ENCODE measurements at places on chromosomes 6 and 20.

GRCh38 chr20:38649275-38649891 lies 47.8 kb downstream of the ARHGAP40 start:
- DNase-seq = no peak

DNA sequence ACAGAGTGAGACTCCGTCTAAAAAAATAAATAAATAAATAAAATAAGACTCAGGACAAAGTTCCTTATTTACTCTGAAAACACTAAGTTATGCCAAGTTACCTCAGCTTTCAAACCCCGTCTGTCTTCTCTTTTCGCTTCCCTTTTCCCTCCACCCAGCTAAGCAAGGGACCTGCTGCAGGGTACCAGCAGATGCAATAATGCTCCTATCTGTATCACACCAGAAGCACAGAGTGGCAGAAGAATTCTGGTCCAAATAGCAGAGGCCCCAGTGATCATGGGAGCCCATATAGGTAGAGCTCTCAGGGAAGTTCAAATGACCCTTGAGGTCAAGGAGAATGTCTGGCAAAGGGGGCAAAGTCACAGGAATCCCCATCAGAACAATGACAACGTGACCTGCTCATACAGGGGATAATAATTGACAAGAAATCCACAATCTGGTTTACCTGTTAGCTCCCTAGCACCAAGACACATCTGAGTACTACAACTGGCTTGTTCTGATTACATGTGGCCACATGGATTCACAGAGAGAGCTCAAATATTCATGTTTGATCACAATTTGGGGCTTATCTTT lies 8.7 kb downstream of the GCM1 start:
- DNase-seq = no peak

- no peak for DNase-seq
Observed at GRCh38 chr6:123965894-123966293, 162.2 kb downstream of the NKAIN2 start.

DNA sequence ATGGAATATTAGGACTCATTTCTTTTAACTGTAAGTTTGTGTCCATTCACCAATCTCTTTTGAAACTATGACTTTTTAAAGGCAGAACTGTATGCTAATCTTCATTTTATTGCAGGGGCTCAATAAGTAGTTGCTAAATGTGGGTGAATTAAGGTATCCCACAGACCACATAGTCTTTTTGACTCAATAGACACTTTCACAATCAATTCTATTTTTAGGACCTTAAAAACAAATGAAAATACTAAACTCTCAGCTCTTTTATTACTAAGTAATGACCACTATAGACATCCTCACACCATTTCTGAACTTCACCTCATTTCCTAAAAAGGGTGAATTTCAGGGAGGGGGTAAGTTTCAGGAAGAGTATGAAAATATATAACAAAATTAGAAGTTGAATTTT lies 106.8 kb upstream of the BEND6 start:
- DNase-seq = no peak

DNA sequence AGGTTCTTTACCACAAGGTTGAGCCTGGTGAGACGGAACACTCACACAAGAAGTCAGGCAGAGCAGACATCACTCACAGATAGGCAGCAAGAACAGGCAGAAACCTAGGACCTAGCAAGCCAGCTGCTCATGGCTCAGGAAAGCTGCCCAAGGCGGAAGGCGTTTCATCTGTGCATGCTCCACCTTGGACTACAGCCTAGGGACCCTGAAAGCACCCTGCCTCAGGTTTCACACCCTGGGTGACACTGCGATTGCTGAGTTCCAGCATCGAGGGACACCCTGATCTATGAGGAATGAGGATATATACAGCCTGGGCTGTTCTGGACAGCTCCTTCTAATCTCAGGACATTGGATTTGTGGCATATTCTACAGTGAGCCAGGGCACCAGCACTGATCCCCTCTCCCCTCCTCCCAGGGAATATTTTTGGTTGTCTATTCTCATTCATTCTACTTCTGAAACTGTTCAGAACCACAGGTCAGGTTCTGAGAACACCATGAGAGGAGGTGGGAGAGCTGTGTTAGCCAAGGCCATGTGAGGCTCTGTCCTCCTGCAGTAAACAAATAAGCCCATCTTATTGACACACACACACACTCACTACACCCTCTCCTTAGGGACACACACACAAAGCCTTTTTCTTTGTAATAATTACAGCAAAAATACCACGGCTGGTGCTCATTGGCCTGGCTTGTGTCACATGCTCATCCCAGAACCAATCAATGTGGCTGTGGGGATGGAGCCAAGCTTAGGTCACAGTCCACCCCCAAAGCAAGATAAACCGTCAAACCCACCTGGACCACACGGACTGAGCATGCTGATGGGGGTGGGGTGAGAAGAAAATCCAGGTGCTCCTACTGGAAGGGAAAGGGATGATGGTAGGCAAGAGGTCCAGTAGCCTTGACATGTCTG lies 26.3 kb upstream of the PMEPA1 start:
- no peak for DNase-seq

GRCh38 chr6:124078169-124078568 lies 274.5 kb downstream of the NKAIN2 start:
- DNase-seq = no peak

GRCh38 chr6:18312368-18312767 lies 48.0 kb upstream of the DEK start:
- DNase-seq = no peak

DNA sequence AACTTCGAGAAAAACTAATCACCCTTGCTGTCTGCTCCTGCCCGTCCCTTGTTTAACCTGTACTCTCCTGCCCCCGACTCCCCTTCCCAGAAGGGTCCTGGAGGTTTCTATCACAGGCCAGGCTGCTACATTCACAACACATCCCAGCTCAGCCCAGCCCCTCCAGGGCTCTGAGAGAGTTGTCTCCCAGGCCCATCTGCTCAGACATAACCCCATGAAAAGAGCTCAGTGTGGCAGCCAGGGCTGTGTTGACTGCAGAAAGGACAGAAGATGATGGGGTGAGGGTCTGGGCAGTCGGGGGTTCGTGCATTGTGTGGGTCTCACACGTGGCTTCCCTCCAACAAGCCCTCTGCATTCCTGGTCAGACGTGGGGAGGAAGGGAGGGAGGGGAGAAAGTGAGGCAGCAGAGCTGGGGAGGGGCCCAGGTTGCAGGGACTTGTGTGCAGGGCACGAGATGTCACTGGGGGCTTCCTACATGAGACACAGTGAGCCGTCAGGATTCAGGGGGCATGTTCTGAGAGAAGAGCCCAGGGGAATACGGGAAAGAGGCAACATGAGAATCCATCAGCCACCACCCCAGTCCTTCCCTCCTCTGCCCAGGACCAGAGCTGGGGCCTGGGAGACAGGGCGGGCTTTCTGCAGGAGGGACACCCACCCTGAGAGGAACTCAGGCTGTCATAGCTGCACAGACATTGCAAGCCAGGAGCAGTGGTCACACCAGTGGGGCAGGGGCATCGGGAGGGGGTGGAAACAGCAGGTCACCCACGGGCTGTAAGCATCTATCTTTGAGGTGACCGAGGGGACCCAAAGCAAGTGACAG lies 372.9 kb downstream of the PREX1 start:
- DNase-seq = no peak

GRCh38 chr6:136483906-136484305 lies 66.3 kb downstream of the MAP7 start:
- no peak for DNase-seq

DNA sequence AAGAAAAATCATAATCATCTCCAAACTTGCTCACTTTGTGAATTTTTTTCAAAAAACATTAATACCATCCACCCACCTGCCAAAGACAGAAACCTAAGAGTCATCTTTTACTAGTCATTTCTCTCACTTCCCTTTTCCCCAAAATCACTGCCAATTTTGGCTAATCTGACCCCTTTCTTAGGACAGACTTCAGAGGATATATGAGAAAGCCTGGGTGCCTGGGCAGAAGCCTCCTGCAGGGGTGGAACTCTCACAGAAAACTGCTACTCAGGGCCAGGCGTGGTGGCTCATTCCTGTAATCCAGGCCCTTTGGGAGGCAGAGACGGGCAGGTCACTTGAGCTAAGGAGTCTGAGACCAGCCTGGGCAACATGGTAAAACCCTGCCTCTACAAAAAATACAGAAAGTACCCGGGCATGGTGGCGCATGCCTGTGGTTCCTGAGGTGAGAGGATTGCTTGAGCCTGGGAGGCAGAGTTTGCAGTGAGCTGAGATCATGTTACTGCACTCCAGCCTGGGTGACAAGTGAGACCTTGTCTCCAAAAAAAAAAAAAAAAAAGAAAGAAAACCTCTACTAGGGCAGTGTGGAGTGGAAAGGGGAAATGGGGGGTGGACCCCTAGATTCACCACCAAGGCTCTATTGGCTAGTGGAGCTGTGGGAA lies 3.8 kb downstream of the DEK start:
- DNase-seq = no peak

- DNase-seq = no peak
Observed at GRCh38 chr6:163412341-163412740, 2.2 kb upstream of the QKI start.

DNA sequence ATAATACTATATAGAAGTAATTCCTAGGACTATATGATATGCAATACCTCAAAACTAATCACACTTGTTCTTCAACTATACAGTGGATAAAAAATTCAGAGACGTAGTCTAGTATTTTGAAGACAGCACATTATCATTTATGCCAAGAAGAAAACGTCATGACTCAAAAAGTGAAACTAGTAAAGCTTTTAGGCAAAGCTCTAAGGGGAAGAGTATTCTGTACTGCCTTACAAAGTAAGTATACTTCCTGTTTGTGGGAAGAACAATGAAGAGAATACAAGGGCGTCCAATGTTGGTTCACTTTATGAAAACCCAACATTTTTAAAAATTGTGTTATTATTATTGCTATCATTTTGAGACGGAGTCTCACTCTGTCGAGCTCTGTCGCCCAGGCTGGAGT lies 27.9 kb downstream of the LOC128125822 start:
- DNase-seq = no peak

- no peak for DNase-seq
Observed at GRCh38 chr20:20368418-20369249, 730 bp downstream of the INSM1 start.

- DNase-seq = no peak
Observed at GRCh38 chr6:106156413-106156812, 70.3 kb downstream of the PRDM1 start.

GRCh38 chr6:115468272-115469005 lies 592.3 kb downstream of the FRK start:
- no peak for DNase-seq

GRCh38 chr20:11394145-11394833 lies 523.4 kb upstream of the BTBD3 start:
- DNase-seq = no peak

DNA sequence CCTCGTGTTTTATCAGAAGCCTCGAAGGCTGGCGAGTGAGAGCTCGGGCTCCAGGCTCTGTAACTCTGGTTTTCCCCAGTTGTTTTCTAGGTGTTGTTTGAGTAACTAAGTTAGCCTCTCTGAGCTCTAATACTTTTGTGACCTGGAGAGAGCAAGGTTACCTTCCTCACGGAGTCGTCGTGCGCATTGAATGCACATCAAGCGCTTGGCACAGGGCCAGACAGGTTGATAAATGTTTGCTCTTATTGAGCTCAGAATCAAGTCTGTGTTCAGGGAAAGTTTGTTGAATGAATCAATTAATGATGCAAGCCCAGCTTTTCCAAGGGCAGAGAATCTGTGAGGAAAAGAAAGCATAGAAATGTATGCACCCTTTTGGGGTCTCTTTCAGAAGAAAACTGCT lies 33.5 kb downstream of the EDN3 start:
- DNase-seq = no peak

- no peak for DNase-seq
Observed at GRCh38 chr6:119148825-119149525, 70.5 kb upstream of the FAM184A start.

DNA sequence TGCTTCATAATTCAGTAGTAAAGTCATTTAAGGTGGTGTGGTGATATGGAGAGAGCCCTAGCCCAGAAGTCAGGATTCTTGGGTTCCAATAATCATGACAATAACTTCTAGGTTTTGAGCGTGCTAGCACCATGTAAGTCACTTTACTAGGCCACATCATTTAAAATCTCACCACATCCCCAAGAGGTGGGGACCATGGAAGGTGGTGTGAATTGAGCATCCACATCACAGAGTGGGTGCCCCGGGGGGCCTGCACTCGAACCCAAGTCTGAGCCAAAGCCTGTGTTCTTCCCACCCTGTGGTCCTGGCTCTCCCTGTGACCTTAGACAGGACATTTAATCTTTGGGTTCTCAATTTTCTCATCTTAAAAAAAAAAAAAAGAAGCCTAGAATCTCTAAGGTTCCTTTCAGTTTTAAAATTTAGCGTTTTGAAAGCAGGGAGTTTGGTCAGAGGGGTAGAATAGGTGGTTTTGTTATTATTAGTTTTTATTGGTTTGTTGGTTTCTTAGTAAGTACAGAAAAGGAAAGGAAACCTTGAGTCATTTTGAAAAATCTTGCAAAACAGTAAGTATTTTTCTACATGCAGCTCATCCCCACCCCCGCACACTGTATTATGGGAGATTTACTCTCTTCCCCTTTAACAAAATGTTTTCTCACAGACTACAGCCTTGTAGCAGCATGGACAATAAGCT lies 26.4 kb downstream of the ARMC2 start:
- no peak for DNase-seq

DNA sequence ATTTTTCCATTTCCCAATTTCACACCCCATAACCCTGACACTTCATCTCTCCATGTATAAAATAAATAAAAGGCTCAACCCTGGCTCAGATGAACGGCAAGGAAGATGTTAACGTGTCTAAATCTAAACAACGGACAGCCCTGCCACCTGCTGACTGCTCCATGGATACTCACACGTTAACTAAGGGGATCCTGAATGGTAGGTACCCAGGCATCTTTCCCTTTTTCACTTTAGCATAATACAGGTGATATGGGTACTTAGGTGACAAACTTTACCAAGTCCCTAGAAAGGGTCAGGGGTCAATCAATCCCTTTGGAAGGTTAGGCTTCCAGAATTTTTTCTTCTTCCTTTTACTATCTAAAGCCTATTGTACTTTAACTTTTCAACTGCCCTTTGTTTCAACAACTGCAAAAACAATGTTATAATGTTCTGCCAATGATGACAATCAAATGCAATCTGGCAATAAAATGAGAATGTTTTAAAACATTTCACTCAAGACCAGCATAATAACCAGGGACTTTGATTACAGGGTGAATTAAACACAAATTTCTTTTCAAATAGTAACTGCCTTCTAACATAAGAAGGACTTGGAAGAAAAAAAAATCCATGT lies 52.4 kb upstream of the IPCEF1 start:
- DNase-seq = no peak

DNA sequence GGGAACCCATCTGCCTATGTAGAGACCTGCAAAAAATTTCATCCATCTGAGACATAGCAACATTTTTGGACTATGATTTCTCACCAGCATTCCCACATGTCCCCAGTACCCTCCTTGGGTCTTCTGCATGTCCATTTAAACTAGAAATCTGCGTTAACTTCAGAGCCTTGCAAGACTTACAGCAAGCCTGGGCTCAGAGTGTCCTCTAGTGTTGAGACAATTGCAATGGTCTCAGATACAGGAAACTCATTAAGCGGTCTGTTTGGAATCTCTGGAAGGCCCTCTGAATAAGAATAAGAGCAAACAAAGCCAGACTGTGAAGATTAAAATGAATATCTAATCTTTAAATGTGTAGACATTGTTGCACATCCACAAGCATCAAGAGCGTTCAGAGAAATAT lies 20.5 kb upstream of the PI3 start:
- no peak for DNase-seq

Measured in right forelimb (tissue), 1 donor.